Colonic mucosa (tissue), 4 donors: ENCODE measurements at places on chromosomes 13 and 19. TPM values are rescaled to one million over a fixed set of nuclear protein-coding genes. Genes with fewer than 3 reads are reported as not detected.

The MYO16 gene
- total RNA-seq, result not detected

The ZC3H4 gene
- total RNA-seq, result 62.2 TPM

The FXYD7 gene
- total RNA-seq, result 0.47 TPM

The POGLUT2 gene
- 2.8 TPM for total RNA-seq

The CLC gene
- not detected for total RNA-seq

The IGFLR1 gene
- 5.4 TPM for total RNA-seq

The ZNF780A gene
- total RNA-seq, result 13.4 TPM

The C19orf25 gene
- 27.3 TPM for total RNA-seq

The NCR1 gene
- not detected for total RNA-seq

The PPM1N gene
- 1.7 TPM for total RNA-seq

The ZNF221 gene
- total RNA-seq, result 2.1 TPM

The FGF21 gene
- total RNA-seq, result not detected

The MAST3 gene
- total RNA-seq, result 24.3 TPM

The LRRC63 gene
- total RNA-seq, result not detected

The ZNF285 gene
- 1.4 TPM for total RNA-seq

The ZNF560 gene
- total RNA-seq, result not detected

The PDX1 gene
- total RNA-seq, result 0.54 TPM
